T-helper 1 cell (primary cell): ENCODE measurements at places on chromosomes 16 and 17.

DNA sequence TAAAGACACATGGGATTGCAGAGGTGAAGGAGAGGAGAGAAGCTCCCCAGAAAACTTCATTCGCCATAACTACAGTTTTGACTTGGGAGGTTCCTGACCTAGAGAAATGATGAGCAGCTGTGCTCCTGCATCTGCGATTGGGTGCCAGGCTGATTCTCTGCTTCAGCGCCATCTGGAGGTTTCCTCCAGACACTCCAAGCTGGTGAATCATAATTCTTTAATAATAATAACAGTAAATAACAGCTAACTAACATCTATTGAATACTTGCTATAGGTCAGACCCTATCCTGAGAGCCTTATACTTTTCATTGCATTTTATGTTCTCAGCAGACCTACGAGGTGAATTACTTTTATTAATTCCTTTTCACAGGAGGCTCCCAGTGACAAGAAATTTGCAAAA, 575.8 kb downstream of the TOX3 start:
- no peak for DNase-seq

GRCh38 chr17:15431766-15432165, 35.7 kb downstream of the CDRT4 start:
- no peak for DNase-seq

DNA sequence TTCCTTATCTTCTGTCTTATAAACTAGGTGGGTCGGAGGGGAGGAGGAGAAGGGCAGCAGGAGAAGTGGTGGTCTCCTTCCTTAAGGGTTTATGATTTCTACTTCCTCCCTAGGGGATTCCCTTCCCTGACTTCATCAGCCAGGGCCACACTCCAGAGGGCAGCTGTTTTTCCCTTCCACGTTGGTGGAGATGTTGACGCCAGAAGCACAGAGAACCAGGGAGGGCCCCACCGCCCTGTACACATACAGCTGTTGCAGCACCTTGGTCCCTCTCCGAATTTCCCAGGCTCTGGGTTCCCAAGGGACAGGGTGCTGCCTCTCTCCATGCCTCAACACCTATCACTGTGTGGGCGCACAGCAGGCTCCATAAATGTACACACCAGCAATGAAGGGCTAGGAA, 5.6 kb upstream of the SLC6A4 start:
- no peak for DNase-seq

DNA sequence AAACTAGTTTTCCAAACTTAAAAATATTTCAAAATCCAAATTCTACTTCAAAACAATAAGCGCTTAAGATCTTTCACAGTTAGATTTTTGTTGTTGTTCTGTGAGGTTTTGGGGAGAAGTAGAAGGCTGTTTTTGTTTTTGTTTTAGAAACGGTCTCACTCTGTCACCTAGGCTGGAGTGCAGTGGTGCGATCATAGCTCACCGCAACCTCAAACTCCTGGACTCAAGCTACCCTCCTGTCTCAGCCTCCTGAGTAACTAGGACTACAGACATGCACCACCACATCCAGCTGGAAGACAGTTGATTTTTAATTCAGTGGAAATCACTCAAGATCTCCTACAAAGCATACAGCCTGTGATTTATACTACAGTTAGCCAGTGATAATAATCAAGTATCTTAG, 2.7 kb downstream of the SHCBP1 start:
- DNase-seq, result no peak

GRCh38 chr17:57195785-57196460, 60.4 kb upstream of the MSI2 start:
- no peak for DNase-seq

DNA sequence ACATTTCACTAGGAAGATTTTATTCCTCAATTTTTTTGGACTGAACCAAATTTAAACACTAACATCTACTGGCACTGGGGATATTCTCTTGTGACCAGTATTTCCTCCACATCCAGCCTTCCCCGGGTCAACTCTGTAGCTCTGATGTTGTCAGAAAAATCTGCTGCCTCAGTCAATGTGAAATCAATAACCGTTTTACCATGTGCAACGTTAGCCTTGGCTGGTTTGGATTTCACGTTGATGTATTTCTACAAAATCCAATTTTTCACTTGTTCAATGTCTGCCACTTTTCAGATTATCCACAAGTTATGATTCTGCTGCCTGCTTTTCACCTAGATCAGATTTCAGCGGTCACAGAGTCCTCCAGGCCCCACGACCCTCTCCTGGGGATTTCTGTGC, 7.1 kb downstream of the SGCA start:
- no peak for DNase-seq

DNA sequence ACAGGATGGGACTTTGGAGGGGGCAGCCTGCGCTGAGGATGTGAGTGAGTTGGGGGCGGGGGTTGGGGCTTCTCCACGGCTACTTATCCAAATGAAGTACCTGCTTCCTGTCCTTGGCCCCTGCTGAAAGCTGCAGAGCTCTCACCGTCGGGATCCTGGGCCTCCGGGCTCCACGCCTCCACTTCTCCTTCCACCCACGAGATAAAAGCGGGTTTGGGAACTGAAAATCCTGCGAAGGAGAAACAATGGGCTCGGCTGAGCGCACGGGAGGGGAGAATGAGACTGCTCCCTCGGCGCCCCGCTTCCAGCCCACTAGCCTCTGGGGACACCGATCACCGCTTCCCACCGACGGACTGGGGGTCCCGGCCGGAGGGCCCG, 486 bp downstream of the ZNF785 start:
- peak; percentile 16 for DNase-seq

- no peak for DNase-seq
Measured at GRCh38 chr17:64147110-64148016, 17.4 kb upstream of the ERN1 start.

GRCh38 chr17:75815399-75815798, 28.8 kb downstream of the UNC13D start:
- no peak for DNase-seq

GRCh38 chr17:32502710-32503109, 15.9 kb downstream of the CDK5R1 start:
- DNase-seq, result no peak

- no peak for DNase-seq
Measured at GRCh38 chr17:37888881-37889280, 35.3 kb upstream of the TBC1D3K start.

GRCh38 chr16:19113577-19114358, at the start of gene ITPRIPL2:
Gene ITPRIPL2 (plus strand): TSS chr16:19113964. CDS start chr16:19114462, 498 bp downstream.
- no peak for DNase-seq

- DNase-seq, result no peak
Measured at GRCh38 chr16:73543331-73543969, 495.5 kb upstream of the ZFHX3 start.

- no peak for DNase-seq
Measured at GRCh38 chr16:48101069-48101674, 54.6 kb downstream of the ABCC12 start.

DNA sequence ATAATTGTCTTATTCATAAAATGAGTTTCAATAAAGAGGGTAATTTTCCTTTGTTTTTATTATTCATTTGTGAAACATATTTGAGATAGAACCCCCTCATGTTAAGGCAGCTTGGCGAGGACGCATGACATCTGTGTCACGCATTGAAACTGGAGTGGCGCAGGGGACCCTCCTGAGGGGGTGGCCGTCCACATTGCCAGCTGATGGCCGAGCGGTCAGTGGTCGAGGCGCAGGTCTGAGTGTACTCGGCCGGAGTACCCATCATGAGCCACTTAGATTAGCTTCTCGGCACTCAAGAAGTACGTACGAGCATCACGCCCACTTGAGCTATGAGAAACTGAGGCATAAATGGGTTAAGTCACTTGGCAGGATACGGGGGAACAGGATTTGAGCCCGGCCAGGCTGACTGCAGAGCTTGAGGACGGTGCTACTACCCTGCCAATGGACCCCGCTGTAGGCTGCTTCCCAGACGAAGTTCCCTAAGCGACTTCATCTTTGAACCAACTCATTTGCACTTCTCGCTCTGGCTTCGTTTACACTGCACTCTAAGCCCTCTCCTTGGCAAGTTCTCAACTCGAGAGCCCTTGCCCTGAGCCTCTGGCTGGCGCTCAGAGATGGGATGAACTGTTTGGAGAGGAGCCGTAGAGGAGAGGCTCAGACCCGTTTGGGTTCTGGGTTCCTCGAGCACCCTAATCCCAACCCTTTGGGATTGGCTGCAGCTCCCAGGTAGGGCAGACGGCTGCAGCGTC, 91.8 kb downstream of the SDK2 start:
- DNase-seq, result no peak

DNA sequence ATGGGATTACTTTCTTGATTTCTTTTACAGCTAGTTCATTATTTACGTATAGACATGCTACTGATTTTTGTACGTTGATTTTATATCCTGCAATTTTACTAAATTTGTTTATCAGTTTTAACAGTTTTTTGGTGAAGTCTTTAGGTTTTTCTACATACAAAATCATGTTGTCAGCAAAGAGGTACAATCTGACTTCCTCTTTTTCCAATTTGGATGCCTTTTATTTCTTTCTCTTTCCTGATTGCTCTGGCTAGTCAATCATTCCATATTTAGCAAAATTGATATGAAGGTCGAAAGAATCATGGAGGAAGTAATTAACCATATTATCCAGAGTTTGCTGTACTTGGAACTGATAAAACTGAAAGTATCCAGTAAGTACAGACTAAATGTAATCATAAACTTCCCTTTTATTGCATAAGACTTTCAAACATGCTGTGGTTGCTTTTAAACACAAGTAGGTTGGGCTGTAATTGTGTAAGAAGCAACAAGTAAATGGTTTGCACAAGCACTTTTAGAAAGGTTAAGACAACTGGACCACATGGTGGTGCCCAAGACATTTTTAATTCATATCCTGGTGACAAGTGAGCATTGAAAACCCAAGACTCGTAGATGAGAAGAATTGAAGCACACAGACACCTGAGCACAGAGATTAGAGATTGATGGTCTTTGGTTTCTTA, 8.4 kb downstream of the GDE1 start:
- no peak for DNase-seq

DNA sequence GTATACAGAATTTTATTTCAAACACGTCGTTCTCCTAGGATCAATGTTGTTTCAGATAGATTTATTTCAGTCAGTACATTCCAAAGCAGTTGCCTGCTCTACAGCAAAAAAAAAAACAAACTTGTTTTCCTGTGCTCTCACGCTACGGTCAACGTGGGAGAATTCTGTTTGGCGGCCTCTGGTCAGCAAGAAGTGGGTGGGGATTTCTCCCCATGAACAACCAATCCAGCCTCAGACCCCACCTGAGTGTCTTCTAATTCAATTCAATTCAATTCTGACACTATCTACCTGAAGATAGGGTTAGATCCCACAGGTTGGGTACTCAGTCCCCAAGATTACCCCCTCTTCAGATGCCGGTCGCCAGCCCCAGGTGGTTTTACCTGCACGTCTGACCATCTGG, 22.1 kb downstream of the C17orf58 start:
- no peak for DNase-seq

DNA sequence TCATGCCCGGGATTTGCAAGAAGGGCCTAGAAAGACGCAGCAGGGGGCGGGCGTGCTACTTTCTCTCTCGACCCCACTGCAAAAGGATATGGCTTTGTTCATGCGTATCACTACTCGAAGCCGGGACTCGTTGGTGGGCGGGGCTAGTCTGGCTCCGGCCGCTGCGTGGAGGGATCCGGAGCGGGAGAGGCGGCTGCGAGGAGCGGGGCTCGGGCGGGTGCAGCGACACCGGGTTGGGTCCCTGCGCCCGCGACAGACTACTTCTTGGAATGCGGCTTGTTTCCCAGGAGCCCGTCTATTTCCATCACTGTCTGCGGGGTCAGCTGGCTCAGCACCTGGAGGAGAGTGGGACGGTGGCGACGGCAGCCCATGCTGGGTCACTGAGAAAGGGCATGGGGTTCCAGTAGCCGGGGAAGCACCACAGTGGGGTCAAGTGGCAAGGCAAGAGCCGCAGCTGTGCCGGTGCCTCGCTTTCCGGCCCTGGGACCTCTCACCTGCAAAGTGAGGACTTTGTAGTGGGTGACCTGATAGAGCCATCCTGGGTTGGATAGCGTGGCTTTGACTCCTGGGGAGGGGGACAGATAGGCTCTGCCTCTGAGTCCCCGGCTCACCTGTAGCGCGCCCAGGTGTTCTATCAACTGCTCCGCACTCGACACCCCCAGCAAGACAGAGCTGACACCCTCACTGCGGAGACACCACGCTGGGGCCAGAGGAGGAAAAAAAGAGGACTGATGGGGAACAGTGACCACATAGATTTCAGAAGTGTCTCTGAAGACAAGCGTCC, 6.6 kb downstream of the KCNAB3 start:
- DNase-seq, result peak; percentile 72

GRCh38 chr16:8854298-8854948, 14.4 kb downstream of the CARHSP1 start:
- DNase-seq, result no peak

DNA sequence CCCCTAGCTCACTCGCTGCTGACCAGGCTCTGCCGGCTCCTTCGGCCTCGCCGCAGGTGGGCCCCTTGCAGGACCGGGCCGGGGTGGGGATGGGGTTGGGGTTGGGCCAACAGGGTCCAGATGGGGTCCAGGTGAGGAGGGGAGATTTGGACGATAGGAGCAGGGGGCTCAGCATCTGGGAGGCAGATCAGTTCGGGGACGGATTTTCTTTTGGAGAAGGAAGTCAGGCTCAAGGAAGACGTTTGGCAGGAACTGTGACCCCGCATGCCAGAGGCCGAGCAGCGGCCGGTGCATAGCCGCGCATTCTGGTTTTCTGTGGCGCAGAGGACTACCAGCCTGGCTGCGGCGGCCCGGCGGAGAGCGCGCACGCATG, 845 bp upstream of the ALDOA start:
- DNase-seq, result no peak

DNA sequence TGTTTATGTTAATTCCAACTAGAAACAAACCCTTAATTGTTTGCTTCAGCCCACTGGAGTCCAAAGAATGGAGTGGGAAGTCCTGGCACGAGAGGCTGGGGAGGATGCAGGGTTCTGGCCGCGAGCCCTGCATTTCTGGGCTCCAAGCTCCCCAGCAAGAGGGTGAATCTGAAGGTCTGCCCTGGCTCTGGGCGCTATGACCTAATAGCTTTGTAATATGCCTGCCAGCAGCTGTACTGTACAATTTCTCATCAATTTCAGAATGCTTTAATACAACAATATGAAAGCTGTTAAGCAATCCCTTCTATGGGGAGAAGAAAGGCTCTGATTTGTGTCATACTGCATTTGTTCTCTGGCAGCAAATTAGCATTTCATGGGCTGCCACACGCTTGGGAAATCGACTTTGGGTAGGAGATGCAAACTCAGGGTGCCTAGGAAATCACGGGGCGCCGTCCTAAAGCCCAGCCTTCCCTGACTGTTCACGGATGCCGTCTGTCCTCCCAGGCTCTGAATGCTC, 43.8 kb downstream of the NDEL1 start:
- no peak for DNase-seq

- DNase-seq, result no peak
Measured at GRCh38 chr17:33464669-33465280, 171.7 kb upstream of the ASIC2 start.

DNA sequence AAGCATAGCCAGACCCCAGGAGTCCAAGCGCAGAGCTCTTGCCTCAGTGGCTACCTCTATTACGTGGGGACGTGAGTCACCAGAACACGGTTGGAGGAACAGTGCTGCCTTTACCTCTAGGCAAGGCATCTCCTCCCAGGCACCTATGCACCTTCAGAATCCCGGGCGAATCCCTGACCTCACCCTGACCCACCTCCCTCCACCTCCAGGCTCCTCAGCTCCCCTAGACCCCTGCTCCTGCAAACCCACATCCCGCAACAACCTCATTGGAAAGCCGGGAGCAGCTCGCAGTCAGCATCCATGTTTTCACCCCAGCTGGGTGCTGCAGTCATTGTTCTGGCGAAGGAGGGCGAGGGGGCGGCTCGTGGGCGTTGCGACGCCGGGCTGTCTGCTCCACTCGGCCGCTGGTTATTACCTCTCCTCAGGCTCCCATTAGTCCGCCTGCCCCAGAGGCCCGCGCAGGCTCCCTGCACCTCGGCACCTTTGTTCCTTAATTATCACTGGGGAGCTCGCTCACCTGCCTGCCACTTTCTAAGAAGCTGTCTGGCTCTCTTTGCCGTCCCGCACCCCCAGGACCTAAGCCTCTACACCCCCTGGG, 24.6 kb upstream of the DLX4 start:
- DNase-seq, result no peak
